Sigmoid colon (tissue), 7 donors: ENCODE measurements at places on chromosomes 3 and 15. TPM values are rescaled to one million over a fixed set of nuclear protein-coding genes. Genes with fewer than 3 reads are reported as not detected.

- no peak overlapping the region for H3K27ac ChIP-seq
- H3K27me3 ChIP-seq: no peaks in the 10 kb centered on the region
- H3K36me3 ChIP-seq: no peaks in the 10 kb centered on the region
- no peak overlapping the region for H3K4me3 ChIP-seq
Measured at GRCh38 chr3:165459111-165459510, 262.9 kb upstream of the SLITRK3 start.

DNA sequence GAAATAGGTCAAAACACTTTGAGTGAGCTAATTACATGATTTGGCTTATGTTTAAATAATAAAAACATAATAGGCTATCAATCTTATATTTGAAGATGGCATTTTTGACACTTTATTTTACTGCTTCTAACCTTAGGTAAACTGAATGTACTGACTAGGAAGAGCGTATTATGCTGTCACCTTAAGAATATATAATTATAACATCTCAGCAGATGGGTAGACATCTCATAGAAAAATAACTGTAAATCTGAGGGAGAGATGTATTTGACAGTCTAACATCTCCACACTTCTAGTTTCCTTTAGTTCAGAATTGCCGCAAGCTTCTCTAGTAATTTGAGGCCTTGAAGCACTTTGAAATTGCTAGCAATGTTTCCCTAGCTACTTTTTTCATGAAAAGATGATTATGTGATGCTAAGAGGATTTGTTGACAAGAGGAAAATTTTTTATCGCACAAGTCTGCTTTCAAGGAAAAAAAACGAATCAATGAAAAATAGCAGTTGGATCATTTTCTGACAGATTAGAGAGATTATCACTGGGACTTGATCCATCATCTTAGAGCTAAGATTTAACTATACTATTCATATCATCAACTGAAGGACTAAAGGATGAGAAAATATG is 238.2 kb upstream of the NAALADL2 start:
- H3K27me3 ChIP-seq: no peaks in the 10 kb centered on the region
- H3K27ac ChIP-seq: no peak overlapping the region
- H3K4me1 ChIP-seq: no peaks in the 10 kb centered on the region
- no peaks in the 10 kb centered on the region for H3K36me3 ChIP-seq
- H3K4me3 ChIP-seq: no peak overlapping the region

The KLHL6 gene
- total RNA-seq: 1.7 TPM

The MYD88 gene
- total RNA-seq: 35.3 TPM
